EL (cell line): ENCODE measurements at places on chromosomes 5 and 9.

- no peak for DNase-seq
Measured at GRCh38 chr5:79878136-79878679, 112.9 kb downstream of the MTX3 start.

DNA sequence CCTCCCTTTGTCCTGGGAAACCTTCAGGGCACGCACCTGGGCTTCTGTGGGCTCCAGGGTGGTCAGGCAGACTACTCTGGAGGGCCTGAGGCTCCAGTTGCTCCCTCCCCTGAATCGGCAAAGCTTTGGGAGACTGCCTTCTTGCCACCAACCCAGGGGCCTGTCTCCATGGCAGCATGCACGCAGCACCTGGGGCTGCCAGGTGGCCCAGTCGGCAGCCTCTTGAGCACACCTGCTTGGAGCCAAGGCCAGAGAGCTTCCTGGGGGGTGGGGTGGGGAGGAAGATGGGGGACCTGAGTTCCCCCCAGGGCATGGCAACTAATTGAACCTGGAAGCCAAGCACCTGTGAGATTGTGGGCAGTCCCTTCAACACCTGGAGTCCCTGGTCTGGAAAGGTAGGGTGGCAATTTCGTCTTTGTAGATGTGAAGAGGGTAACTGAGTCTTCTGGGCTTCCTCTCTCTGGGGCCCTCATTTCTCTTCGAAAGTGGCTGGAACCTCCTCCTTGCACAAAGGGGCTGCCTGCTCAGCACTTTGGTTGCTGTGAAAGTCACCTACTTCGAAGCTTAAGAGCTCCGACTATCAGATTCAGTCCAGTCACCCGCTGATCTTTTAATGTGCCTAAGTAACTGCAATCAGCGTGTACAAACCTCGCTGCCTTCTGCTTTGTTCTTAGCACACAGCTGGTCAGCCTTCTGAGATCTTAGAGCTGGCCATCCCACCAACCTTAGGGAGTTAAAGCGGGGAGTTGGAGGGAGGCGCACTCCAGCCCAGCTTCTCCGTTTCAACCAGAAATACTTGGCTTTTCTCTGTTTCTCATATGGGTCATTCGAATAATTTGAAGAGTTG is 4.0 kb downstream of the RNF183 start:
- no peak for DNase-seq

- no peak for DNase-seq
Measured at GRCh38 chr5:170482511-170482910, 21.3 kb upstream of the KCNIP1 start.

GRCh38 chr5:9545992-9546851 is at the start of gene SEMA5A:
TSS of gene SEMA5A (minus strand) at chr5:9546075. CDS start at chr5:9379946, 166,129 bp downstream.
- peak; percentile 80 for DNase-seq

DNA sequence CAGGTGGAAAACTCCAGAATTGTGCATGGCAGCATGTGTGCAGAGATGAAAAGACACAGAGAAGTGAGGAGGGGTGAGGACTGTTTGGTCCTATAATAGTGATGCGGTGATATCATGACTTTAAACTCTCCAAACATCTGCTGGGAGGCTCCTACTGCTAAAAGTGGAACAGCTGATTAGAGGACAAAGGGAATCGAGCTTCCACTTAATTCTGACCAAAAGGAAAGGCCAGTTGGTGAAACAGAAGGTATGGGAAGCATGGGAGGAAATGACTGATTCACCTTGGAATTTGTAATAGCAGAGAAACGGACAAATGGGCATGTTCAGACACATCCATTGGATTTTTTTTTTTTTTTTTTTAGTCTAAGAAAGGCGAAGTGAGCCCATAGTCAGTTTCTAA is 67.5 kb upstream of the MAMDC2 start:
- peak; percentile 95 for DNase-seq

DNA sequence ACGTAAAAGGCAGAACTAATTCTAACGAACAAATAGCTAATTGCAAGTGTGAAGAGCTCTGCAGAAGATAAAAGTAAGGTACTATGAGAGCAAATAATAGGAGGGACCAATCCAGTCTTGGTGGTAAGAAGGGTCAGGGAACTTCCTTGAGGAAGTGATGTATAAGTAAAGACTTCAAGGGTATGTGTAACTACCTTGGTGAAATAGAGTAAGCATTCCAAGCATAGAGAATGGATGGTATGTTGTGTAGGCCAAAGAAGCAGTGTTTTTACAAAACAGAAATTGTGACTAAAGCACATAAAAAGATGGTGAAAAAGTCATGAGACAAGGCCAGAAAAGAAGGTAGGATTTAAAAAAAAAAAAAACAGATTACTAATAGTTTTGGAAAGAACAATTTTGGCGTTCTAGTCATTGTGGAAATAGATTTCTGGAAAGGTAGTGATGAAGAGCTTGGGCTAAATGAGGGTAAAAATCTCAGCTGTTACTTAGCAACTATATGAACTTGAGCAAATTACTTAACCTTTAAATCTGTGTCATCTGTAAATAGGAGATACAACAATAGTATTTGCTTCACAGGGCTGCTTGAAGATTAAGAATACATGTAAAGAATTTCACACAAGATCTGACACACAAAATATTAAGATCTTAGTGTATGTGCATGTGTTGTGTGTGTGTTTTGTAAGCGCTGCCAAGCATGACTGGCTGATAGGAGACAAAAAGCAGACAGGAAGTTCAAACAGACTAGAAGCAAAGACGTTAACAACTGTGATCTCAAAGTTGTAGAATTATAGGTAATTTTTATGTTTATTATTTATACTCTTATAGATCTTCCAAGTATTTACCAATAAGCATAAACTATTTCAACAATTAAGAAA is 73.5 kb downstream of the NR6A1 start:
- DNase-seq: peak; percentile 62

GRCh38 chr5:44320188-44320587 is 69.0 kb downstream of the FGF10 start:
- no peak for DNase-seq

DNA sequence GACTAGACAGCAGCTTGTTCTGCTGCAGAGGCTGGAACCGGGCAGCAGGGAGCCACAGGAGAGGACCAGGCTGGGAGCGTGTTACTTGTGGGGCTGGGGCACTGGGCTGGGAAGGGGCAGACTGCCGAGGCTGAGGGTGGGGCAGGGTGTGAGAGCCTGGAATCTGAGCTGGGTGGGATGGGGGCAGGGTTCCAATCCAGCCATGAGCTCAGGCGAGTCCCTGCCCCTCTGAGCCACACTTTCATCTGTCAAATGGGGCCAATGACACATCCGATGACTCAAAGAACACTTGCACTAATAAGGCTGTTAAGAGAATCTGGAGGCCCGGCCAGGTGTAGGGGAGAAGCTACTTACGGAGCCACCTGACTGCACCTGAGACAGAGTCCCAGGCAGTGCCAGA is 18.7 kb upstream of the WDR38 start:
- DNase-seq: peak; percentile 66

DNA sequence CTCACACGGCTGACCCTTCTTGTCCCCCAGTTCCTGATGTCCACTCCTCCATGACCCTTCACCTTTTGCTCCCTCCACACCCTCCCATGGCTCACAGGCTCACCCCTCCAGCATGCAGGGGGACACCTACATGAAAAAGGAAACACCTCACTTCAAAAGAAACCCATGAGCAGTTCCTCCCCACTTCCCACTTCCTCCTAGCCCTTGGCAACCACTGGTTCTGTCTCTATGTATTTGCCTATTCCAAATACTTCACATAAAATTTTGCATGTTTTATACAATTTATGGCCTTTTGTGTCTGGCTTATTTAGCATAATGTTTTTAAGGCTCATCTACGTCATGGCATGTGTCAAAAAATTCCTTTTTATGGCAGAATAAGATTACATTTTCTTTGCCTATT is 100.2 kb upstream of the S1PR3 start:
- no peak for DNase-seq

- no peak for DNase-seq
Measured at GRCh38 chr9:133770076-133770777, 32.1 kb upstream of the SARDH start.

- no peak for DNase-seq
Measured at GRCh38 chr9:89413963-89414638, 83.8 kb downstream of the SEMA4D start.

DNA sequence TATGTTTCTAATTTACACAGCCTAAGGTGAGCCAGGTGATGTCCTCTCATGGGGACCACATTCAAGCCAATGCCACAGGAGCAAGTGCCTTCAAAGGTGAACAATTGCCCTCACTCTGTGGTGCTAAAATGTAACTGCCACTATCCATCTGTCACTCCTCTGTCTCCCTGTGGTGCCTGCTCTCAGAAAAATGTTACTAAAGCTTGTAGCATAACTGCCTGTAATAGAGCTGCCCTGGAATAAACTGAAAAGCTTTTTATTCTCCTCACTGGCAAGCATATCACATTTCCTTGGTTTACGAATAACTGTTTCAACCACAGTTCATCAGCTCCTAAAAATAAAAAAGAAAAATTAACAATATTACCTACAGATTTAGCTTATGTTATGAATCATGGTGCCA is 142.4 kb downstream of the ST8SIA4 start:
- no peak for DNase-seq

- peak; percentile 66 for DNase-seq
Measured at GRCh38 chr9:70113403-70114022, 69.9 kb downstream of the MAMDC2 start.

- no peak for DNase-seq
Measured at GRCh38 chr5:32304622-32305021, 8.1 kb downstream of the MTMR12 start.

DNA sequence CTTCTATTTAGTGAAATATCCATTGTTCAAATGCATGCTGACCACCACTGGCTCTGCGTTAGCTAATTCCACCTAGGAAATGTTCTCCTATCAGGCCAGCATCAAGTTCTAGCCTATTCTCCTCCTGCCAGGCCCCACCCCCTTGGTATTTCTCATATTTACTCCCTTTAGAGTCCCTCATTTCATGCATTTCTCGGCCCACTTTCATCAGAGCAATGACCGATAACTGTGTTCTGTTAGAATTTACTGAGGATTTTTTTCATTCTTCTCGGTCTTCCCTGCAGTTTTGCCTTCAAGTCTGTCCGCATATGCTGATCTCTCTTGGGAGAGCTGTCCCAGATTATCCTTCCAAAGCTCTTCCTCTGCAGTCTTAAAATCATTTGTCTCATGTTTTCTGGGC is 143.4 kb downstream of the GOLPH3 start:
- DNase-seq: no peak

GRCh38 chr5:35855187-35855586 is 1.5 kb upstream of the IL7R start:
- DNase-seq: no peak

DNA sequence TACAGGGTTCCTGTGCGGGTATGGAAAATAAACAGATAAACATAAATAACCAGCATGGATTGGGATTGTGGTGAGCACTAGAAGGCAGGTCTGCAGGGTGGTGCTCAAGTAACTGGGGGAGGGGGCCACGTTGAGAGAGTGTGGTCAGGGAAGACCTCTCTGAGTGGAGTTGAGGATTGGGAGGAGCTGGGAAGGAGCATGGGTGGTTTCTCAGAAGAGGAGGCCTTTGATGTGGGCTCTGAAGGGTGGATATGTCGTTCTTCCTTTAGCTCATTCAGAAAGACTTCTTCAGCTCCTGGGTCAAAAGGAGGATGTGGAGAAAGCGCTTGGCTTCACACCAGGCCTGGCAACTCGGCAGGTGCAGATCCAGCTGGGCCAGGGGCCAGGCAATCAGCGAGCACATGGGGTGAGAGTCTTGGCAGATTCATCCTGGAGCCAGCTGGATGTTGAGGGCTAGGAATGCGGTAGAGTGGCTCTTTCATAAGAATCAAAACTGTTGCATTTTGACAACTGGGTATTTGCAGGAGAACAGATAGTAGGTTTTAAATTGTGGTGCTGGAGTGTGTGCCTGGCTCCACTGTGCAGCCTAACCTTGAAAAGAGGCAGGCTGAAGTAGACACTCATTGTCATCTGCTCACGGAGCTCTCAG is 71.7 kb downstream of the PCSK5 start:
- no peak for DNase-seq

- no peak for DNase-seq
Measured at GRCh38 chr5:155943516-155944407, 383.2 kb upstream of the SGCD start.

GRCh38 chr9:16314476-16314875 is 556.0 kb downstream of the BNC2 start:
- DNase-seq: no peak

DNA sequence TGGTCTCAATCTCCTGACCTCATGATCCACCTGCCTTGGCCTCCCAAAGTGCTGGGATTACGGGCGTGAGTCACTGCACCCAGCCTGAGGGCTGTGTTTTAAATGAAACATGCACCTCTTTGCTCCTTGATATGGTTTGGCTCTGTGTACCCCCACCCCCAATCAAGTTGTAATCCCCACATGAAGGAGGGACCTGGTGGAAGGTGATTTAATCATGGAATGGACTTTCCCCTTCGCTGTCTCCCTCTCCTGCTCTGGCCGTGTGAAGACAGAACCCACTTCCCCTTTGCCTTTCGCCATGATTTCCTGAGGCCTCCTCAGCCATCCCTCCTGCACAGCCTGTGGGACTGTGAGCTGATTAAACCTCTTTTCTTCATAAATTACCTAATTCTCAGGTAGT is 12.5 kb upstream of the NOTCH1 start:
- DNase-seq: no peak

DNA sequence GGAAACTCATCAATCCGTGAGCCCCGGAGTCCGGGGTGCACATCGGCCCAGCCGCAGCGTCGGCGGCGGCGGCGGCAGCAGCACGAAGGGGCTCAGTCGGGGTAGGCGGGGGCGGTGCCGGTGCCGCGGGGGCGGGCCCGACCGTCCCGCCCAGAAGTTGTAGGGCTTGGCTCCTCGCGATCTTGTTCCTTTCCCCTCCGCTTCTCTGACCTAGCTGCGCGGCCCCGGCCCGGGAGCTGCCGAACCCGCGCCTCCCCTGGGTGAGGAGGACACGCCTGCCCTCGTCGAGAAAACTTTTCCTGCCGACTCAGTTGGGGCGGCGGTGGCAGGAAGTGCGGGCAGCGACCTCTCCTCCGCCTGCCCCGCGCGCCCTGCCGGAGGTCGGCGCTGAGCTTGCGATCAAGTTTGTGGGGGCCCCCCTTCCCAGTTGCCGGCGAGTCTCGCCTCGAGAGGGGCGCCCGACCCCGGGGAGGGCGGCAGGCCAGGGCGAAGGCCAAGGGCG is at the start of gene MAN2A1:
TSS of gene MAN2A1 (plus strand) at position 188 of the 502 bp plus-strand sequence. CDS start 491 bp downstream, outside the sequence.
- DNase-seq: peak; percentile 81

GRCh38 chr9:36031774-36032555 is 4.7 kb upstream of the RECK start:
- no peak for DNase-seq

- DNase-seq: no peak
Measured at GRCh38 chr9:30504502-30504905, 1879.9 kb upstream of the ACO1 start.

DNA sequence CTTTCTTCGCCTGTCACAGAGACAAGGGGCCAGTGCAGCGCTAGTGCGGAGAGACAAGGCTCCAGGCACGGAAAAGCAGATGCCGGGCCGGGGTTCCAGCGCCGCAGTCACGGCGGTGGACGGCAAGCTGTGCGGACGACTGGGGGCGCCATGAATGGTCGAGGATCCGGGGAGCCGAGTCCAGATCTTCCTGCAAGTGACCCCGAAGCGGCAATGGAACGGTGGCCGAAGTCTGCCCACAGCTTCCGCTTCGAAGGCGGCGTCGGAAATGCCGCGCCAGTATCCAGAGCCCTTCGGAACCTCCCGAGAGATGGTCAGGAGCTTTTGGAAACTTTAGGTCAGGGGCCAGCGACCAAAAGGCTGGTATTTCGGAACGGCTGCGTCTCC is 601 bp upstream of the FAF2 start:
- DNase-seq: no peak

GRCh38 chr5:14545308-14545707 is 36.3 kb upstream of the OTULINL start:
- DNase-seq: no peak

- peak; percentile 30 for DNase-seq
Measured at GRCh38 chr9:101455656-101456240, 20.2 kb upstream of the ALDOB start.

- no peak for DNase-seq
Measured at GRCh38 chr5:76467216-76467615, 64.1 kb downstream of the IQGAP2 start.
